ENCODE measurements at places on chromosomes 3 and 15.
A peak's percentile ranks its signal among the peaks of the same experiment; 100 is the strongest.

DNA sequence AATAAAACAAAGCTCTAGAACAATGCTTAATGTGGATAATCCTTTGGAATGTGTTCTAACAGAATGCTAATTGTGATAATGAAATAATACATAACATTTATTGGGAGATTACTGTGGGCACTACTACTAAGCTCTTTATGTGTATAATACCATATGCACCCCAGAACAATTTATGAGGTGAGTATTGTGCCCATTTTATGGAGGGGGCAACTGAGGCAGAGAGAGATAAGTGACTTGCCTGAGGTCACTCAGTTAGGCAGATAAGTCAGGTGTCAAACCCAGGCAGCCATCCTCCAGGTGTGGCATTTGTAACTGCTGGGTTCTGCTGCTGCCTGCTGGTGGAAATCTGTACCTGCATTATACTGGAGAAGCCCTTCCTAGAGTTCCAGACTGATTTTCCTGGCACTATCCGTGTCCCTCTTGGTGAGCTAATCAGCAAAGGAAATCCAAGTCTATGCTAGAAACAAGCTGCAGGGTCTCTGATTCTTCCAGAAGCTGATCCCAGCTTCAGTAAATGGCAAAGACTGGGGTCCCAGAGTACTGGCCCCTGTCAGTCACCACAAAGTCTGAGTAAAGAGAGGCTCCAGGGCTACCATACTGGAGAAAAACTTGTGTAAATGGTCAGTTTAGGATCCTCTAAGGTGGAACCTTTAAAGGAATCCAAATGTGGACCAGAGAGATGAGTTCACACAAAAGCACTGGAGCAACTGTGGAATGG, 22.6 kb upstream of the RBP1 start:
- no peak for DNase-seq

GRCh38 chr15:28021281-28022039, 77.7 kb downstream of the OCA2 start:
- peak; percentile 57 for DNase-seq

GRCh38 chr3:23807424-23808015, 1.8 kb downstream of the UBE2E1 start:
- no peak for DNase-seq

DNA sequence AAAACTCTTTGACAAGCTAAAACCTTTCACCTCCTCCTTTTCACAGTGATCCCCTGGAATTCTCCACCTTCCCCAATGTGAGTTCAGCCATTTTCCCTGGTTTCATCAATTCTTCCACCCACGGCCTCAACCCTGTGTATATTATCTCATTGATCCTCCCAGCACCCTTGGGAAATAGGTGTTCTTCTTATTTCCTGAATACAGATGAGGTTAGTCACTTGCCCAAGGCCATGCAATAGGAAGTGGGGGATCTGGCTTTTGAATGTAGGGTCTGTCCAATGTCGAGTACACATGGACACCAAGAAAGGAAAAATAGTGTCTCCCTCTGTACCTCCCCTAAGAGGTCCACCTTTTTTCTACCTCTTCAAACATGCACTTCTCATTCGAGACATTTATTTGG, 262.8 kb upstream of the ST8SIA2 start:
- no peak for DNase-seq

DNA sequence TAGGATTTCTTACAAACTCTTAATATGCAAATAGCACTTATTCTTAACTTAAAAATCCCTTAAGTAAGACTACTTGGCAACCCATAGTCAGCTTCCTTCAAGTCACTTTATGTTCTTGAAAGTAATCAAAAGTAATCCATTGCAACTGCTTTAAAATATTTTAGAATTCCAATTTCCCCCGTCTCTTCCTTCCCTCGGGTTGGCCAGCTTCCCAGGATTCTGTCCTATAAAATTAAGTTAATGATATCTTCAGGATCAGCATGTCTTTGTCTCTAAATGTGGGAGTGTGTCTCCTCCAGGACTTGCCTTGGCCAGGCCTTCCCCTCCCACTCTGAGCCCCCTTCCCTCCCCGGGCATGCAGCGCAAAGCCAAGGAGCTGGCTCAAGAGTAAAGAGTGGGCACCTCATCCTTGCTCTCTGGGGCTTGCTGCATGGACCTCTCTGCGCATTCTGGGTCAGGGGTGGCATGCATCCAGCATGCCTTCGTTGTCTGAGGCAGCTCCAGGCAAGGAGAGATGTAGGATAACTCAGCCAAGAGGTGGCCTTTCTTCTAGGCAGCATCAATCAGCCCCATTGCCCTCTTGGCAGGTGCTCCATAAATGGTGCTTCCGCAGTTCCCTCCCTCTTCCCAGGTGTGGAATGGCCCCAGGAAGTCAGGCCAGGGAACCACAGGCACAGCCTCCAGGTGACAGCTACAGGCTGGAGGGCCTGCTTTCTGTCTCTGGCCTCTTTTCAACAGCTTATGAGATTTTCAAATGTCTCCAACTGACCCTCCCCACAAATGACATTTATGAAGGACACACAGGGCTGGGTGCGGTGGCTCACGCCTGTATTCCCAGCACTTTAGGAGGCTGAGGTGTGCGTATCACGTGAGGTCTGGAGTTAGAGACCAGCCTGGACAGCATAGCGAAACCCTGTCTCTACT, 108.7 kb upstream of the ALDH1A3 start:
- DNase-seq: no peak

DNA sequence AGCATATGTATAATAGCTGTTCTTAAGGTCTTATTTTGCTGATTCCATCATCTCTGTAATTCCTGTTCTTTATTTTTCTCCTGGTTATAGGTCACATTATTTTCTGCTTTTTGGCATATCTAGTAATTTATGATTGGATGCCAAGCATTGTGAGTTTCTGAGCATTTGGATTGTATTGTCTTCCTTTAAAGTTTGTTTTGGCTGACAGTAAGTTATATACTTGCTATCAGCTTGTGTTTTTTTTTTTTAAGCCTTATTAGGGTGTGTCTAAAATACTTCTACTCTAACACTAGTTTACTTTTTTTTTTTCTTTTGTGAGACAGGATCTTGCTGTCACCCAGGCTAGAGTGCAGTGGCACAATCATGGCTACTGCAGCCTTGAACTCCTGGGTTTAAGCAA, 10.1 kb downstream of the MKRN2 start:
- no peak for DNase-seq

- peak; percentile 44 for DNase-seq
These were observed 221.6 kb downstream of the MEIS2 start for GRCh38 chr15:36878684-36879262.

- no peak for DNase-seq
These were observed 77.2 kb upstream of the RASGRF1 start for GRCh38 chr15:79167776-79168175.
